GM13977 (cell line): ENCODE measurements at places on chromosomes 13 and 19.

DNA sequence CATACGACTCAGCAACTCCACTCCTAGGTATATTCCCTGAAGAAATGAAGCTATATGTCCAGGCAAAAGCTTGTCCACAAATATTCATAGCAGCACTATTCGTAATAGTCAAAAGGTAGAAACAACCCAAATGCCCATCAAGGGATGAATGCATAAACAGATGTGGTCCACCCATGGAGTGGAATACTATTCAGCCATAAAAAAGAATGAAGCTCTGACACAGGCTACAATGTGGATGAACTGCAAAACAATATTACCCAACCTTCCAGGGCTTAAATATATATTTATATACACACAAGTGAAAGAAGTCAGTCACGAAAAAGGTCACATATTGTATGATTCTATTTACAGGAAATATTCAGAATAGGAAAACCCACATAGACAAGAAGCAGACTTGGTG is 19.7 kb downstream of the RFX2 start:
- no peak for DNase-seq

DNA sequence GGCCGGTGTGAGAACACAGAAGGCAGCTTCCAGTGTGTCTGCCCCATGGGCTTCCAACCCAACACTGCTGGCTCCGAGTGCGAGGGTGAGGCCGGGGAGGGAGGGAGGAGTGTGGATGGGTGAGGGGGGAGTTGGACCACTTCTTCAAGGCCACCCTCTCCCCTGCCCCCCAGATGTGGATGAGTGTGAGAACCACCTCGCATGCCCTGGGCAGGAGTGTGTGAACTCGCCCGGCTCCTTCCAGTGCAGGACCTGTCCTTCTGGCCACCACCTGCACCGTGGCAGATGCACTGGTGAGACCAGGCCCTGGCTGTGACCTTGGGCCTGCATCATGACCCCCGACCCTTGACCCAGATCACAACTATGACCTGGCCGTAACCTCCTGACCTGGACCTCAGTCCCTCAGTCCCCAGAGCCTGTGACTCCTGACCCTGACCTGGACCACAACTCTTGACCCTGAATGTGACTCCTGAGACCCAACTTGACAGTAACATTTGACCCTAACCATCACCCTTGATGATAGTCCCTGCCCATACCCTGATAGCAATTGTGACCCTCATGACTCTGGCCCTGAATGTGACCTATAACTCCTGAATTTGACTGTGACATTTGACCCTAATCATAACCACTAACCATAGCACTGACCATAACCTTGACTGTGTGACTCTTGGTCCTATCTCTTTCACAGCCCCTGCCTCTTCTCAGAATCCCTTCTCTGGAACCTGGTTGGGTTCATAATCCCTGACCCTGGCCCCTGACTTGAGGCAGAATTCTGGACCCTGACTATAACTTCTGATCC is 10.9 kb downstream of the LTBP4 start:
- DNase-seq, result no peak

DNA sequence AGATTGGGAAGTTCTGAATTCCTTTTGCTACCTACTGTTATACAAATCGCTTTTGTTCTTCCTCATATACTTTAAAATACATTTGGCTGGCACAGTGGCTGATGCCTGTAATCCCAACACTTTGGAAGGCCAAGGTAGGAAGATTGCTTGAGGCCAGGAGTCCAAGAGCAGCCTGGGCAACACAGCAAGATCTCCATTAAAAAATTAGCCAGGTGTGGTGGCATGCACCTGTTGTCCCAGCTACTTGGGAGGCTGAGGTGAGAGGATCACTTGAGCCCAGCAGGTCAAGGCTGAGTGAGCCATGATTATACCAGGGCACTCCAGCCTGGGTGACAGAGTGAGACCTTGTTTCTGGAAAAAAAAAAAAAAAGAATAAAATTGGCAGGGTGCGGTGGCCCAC is 34.4 kb upstream of the CXCL17 start:
- DNase-seq, result no peak

- DNase-seq, result no peak
These were observed 406.8 kb downstream of the MYO16 start for GRCh38 chr13:109036078-109036780.

- peak; percentile 87 for DNase-seq
These were observed 607 bp upstream of the ZNF566 start for GRCh38 chr19:36489920-36490415.

GRCh38 chr19:33702606-33703437 is 81.1 kb downstream of the CHST8 start:
- DNase-seq, result no peak

- DNase-seq, result no peak
These were observed 252.3 kb upstream of the PRR20A start for GRCh38 chr13:56888455-56888854.

- peak; percentile 87 for DNase-seq
These were observed 8.2 kb upstream of the MEIS3 start for GRCh38 chr19:47427241-47428176.

GRCh38 chr13:47708386-47708785 is 292.7 kb downstream of the SUCLA2 start:
- DNase-seq, result no peak

GRCh38 chr19:5113633-5114586 is 145.0 kb downstream of the KDM4B start:
- no peak for DNase-seq

- no peak for DNase-seq
These were observed 423.4 kb downstream of the RFC3 start for GRCh38 chr13:34241332-34241731.

GRCh38 chr19:47284324-47284899 is 9.7 kb downstream of the INAFM1 start:
- DNase-seq, result peak; percentile 52

DNA sequence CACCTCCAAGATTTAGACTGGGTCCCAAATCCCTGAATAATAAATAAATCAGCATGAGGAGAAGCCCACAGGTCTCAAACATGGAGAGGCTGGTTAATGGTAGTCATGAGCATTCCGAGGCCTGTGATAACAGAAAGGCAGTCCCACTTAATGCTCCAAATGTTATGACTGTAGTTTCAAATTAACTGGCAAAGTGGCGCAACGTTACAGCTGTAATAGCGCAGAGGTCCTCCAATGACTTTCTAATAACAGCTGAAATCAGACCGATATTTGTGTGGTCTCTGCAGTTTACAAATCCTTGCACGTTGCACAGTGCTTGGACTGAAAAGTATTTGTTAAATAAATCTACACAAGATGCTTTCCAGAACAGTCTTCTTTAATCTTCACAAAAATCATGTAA is 141.8 kb downstream of the ABCC4 start:
- DNase-seq, result no peak

DNA sequence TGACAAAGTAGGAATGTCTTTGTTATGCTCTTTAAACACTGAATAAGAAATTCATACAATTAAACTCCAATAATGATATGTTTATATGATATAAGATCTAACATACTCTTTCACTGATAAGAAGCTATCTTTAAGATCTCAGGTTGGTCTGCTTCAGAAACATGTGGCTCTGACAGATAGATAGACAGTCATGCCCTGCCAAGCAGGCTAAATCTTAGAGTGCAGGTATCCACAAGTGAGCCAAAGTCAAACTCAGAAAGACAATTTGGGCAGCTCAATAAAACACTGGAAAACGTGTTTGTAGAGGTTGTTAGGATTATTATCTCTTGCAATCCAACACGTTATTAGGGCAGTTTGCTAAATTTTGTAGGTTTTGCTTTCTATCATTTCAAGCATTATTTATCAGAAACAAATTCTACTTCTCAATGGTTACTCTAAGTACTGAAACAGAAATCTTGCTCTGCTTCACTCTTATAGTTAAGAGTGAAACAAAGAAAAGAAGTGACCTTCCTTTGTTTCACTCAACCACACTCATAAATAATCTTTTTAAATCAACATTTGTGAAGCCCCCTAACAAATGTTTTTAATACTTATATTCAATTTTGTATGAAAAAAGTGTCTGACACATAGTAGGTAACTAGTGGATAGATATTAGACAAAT is 1255.6 kb downstream of the DIAPH3 start:
- DNase-seq, result no peak
